ENCODE measurements at places on chromosomes 3 and 15. TPM values are rescaled to one million over a fixed set of nuclear protein-coding genes. Genes with fewer than 3 reads are reported as not detected.

CHAC1 gene
- total RNA-seq: 78.5 TPM

DNA sequence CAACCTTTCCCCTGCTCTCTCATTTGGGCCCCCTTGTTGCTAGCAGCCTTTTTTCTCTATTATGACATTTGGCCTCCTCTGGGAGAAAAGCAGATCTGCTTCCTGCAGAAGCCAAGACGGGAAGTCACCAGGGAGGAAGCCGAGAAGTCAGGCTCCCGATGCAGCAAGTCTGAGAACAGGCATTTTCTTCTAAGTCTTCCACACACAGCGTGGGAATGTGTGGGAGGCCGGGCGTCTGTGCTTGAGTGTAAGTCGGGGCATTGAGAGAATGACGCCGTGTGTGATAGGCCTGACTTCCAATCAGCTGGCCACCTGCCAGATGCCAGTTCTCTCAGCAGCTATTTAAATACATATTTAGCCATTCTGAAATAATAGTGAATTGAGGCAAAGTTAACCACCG is 75.8 kb upstream of the FAM98B start:
- H3K36me3 ChIP-seq: no peaks in the 10 kb centered on the region
- H3K4me3 ChIP-seq: peak overlapping the region; percentile 46
- H3K4me1 ChIP-seq: peaks cover 18% of the 10 kb centered on the region
- no peaks in the 10 kb centered on the region for H3K27me3 ChIP-seq
- DNase-seq: no peak

DNA sequence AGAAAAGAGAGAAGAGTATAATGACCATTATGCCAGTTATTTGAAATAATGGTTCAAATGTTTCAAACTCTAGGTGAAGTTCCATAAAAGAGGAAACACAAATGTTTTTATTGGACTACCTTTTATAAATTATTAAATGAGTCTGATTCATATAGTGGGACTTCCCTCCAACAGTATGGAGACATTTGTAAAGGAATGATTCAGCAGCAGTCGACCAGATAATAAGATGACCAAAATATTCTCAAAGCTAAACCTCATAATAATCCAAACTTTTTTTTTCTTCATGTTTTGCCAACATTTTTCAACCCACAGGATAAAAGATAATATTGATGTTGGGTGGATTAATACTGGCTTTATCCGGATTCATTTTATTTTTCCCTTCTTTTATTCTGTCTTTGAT is 18.8 kb downstream of the TIPARP start:
- peaks cover 92% of the 10 kb centered on the region for H3K4me1 ChIP-seq
- peak overlapping the region; percentile 93 for H3K27ac ChIP-seq

- peaks cover 5% of the 10 kb centered on the region for H3K4me1 ChIP-seq
- no peak overlapping the region for H3K27ac ChIP-seq
- H3K27me3 ChIP-seq: no peaks in the 10 kb centered on the region
- no peak for DNase-seq
- no peak overlapping the region for H3K4me3 ChIP-seq
Observed at GRCh38 chr15:100714034-100714748, 111.8 kb downstream of the ASB7 start.

DNA sequence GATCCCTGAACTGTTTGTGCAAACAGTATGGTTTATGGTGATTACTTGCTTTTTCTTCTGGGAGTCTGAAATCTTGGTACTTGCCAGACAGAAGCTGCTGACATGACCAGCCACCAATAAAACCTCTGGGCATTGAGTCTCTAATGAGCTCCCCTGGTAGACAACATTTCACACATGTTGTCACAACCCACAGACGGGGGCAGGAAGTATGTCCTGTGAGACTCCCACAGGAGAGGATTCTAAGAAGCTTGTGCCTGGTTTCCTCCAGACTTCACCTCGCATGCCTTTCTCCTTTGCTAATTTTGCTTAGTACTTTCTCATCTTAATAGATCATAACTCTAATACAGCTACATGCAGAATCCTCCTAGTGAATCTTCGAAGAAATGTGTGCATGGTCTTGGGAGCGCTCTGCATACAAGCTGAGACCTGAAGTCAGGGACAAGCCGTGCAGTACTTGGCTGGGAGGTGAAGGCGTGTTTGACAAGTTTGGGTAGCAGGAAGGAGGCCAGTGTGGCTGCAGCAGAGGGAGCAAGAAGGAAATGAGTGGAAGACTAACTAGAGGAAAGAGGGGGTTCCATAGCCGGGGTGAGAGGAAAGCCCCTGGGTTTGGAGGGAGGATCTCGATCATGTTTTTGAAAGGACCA is 49.0 kb downstream of the B3GNT5 start:
- H3K36me3 ChIP-seq: no peaks in the 10 kb centered on the region
- H3K27ac ChIP-seq: peak overlapping the region; percentile 68
- no peaks in the 10 kb centered on the region for H3K27me3 ChIP-seq
- no peak overlapping the region for H3K4me3 ChIP-seq

DNA sequence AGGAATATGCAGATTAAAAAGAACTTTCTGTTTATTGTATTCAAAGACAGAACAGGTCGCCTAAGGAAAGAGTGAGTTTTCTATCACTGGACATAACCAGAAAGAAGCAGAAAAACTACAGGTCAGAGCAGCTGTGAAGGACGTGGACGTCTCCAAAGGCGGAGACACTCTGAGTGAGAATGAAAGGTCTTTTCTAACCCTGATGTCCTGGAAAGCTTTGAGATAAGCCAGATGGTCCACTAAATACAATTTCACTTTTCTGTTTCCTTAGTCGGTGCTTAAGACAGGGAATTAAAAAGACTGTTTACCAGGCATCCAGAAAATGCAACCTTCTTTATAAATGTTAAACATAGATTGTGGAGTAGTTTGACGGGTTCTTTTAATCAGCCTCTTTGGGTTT is 360.4 kb downstream of the FGF12 start:
- peaks cover 3% of the 10 kb centered on the region for H3K27me3 ChIP-seq
- no peak overlapping the region for H3K27ac ChIP-seq
- no peaks in the 10 kb centered on the region for H3K36me3 ChIP-seq
- DNase-seq: no peak
- no peak overlapping the region for H3K4me3 ChIP-seq

DNA sequence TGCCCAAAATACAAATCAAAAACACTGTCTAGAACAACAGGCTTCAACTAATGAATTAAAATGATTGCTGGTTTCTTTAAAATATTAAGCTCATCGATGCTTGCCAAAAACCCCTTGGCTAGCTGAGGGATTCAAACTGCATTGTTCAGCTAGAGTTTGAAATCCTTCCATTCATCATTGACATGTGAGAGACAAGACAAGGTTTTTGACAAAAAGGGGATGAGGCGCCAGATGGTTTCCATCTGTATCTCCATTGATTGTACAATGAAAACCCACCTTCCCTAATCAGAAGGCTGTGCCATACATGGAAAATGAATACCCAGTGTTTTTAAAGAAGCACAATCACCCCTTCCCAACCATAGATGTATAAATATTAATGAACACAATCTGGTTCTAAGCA is 67.8 kb downstream of the THRB start:
- DNase-seq: no peak
- H3K36me3 ChIP-seq: peaks cover 3% of the 10 kb centered on the region
- no peak overlapping the region for H3K27ac ChIP-seq
- H3K4me1 ChIP-seq: no peaks in the 10 kb centered on the region
- H3K4me3 ChIP-seq: no peak overlapping the region
- H3K27me3 ChIP-seq: no peaks in the 10 kb centered on the region
